Neural crest cell (in vitro differentiated cells): ENCODE measurements at places on chromosomes 2 and 18. TPM values are rescaled to one million over a fixed set of nuclear protein-coding genes. Genes with fewer than 3 reads are reported as not detected.

Gene DYSF
- 2.2 and 2.4 TPM in 2 replicates for total RNA-seq

Gene CDH19
- 14.7 and 16.3 TPM in 2 replicates for total RNA-seq

Gene ZDBF2
- 27.1 and 28.1 TPM in 2 replicates for total RNA-seq

Gene C1QL2
- total RNA-seq: 0.14 TPM in 1 of 2 replicates, not detected in the other

Gene BMP10
- total RNA-seq: not detected in 2 replicates

Gene LIMS4
- 0.32 and 0.75 TPM in 2 replicates for total RNA-seq

Gene FNDC4
- 14.2 and 17.4 TPM in 2 replicates for total RNA-seq

Gene CCDC178
- total RNA-seq: 0.42 and 0.82 TPM in 2 replicates

DNA sequence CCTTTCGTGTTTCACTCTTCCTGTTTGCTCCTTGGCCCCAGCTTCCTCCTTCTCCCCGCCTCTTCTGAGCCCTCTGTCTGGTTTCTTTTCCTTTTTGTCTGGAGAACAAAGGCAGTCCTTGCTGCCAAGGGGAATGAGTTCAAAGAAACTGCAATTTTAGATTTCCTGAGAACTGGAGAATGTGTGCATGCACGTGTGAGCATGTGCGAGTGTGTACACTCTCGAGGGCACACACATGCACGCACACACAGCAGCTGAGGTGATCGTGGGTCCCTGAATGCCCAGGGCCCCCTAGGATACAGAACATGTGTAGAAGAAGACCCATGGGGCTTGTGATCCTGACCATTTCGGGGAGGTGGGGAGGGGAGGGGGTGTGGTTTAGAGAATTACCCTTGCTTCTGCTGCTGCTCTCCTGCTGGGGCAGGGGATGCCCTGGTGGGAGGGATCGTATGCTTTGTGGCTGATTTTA is 151.8 kb downstream of the DYSF start:
- DNase-seq: no peak

- no peak for DNase-seq
These were observed 4.2 kb upstream of the CLIP4 start for GRCh38 chr2:29110916-29111535.

DNA sequence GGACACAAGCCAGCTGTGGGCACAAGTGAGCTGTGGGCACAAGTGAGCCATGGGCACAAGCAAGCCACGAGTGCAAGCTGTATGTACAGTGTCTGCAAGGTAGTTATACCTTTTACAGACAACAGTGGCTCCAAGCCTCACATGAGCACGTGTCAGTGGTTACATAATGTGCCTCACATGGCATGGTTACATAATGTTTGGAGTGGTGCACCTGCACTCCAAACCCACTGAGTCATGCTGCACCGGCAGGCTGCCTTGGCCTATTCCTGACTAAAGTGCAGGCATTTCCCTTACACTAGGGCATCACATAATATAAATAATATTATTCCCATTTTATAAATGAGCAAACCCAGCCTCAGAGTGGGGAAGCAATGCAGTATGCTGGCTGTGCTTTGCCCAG is 62.6 kb downstream of the MARCO start:
- DNase-seq: no peak

GRCh38 chr2:233817361-233817911 is 36.9 kb downstream of the HJURP start:
- DNase-seq: no peak

DNA sequence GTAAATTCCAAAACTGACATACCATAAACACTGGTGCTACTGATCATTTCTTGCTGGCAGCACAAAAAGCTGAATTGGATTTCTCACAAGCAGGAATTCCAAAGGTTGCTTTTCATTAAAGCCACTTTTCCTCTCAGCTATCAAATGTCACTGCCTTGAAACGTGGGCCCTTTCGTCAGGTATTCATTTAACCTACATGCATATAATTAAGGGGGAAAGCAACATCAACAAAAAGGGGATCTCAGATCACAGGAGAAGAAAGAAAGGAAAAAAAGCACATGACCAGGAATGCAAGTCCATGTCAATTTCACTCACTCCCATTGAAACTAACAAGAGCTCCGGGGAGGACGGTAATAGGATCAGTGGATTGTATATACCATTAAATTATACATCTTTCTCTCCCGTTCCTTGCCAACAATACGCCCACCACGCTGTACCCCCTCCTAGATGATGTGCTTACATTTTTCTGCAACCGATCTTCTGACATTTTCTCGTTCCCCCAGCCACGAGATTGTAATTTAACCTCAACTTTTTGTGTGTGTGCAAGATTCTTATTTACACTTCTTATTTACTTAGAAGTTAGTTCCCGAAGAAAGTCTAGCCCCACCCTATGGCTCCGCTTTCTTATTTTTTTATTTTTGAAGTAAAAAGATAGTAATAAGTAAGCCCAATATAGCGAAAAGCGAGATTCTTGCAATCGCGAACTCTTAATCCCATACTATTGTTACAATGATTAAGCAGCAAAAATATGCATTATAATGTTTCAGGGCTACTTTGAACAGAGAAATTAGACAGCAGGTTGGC is 725 bp downstream of the FIGN start:
- DNase-seq: no peak

- DNase-seq: no peak
These were observed 56.3 kb downstream of the RTTN start for GRCh38 chr18:70149156-70149555.

DNA sequence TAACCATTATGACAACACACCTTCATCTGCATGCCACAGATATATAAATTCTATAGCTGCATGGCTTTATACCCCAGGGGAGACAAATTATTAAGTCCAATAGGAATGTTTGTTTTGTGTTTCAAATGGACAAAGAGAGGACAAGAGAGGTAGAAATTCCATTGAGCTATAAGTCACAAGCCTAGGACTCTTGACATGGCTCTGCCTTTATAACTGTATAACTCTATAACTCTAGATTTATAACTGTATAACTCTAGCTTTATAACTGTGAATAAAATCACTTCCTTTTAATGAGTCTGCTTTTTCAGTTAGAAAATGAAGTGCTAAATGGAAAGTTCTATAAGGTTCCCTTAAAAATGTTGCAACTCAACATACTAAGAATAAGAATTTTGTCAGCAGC is 106.4 kb downstream of the SCN9A start:
- DNase-seq: no peak

- DNase-seq: no peak
These were observed 173.4 kb downstream of the DIS3L2 start for GRCh38 chr2:232134939-232135338.

- DNase-seq: no peak
These were observed 54.6 kb downstream of the ITGB6 start for GRCh38 chr2:160145471-160145870.

- DNase-seq: no peak
These were observed 702.8 kb upstream of the LINC00305 start for GRCh38 chr18:64851726-64852125.

- DNase-seq: no peak
These were observed 359 bp downstream of the TGFBRAP1 start for GRCh38 chr2:105329197-105329554.

- DNase-seq: no peak
These were observed 20.5 kb downstream of the CARF start for GRCh38 chr2:202932425-202933138.

DNA sequence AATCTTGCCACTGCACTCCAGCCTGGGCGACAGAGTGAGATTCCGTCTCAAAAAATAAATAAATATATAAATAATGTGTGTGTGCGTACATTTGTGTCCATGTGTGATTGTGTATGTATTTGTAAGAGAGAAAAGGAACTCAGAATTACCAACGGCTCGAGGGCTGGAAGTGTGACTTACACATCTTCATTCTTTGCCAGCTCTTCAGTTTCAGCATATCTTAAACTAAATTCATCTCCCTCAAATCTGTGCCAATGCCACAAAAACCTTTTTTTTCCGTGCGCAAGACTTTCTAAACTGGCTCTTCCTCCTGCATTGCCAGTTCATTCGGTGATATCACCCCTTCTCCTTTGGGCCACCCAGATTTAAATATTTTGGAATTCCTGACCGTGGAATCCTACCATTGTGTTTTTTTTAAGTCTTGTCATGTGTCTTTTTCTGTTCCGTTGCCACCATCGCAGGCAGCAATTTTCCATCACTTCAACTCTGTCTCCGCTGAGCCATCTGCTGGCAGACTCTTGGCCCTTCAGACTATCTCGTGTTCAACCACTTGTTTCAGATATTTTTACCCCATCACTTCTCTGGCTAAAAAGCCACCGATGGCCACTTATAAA is 77.0 kb upstream of the ZNF532 start:
- DNase-seq: no peak

DNA sequence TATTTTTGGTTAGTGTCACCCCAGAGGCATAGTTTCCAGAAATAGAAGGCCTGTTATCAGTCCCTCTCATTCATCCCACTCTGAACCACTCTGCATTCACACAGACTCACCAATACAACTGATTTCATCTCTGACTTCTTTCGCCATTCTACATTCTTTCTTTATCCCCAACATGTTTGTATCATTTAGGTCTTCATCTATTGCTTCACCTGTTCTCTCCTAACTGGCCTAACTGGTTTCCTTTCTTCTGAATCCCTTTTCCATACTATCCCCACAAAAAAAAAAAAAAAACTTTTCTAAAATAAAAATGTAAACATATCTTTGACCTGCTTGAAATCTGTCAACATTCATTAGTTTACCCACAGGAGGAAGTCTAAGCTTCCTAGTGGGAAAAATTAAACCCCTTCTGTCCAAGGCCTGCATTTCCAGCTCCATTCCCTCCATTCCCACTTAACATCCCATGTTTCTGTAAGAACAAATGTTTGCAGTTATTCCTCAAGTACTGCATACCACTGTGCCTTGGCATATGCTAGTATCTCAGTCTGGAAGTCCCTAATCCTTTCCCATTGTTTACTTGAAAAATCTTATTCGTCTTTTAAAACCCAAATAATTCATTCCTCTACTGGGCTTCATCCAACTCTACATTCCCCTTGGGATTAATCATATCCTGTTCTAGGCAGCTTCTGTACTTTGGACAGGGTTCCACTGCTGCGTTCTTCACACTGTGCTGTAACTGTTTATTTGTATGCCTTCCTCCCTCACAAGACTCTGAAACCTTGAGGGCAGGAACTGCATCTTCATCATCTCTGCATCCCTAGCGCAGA is 68.5 kb downstream of the FIGN start:
- DNase-seq: no peak

GRCh38 chr2:44360749-44361329 is 455 bp downstream of the PREPL start:
- DNase-seq: no peak

DNA sequence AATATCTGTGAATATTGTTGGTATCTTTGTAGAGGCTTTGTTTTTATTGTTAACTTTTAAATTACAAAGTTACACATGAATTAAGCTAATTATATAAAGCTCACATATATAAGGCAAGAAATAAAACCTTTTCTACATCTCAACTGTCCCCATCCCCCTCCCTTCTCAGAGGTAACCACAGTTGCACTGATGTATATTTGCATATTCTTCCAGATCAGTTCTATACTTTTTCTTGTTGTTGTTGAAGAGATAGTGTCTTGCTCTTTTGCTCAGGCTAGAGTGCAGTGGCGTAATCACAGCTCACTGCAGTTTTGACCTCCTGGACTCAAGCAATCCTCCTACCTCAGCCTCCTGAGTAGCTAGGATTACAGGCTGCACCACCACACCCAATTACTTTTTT is 36.0 kb upstream of the CDC42EP3 start:
- no peak for DNase-seq

DNA sequence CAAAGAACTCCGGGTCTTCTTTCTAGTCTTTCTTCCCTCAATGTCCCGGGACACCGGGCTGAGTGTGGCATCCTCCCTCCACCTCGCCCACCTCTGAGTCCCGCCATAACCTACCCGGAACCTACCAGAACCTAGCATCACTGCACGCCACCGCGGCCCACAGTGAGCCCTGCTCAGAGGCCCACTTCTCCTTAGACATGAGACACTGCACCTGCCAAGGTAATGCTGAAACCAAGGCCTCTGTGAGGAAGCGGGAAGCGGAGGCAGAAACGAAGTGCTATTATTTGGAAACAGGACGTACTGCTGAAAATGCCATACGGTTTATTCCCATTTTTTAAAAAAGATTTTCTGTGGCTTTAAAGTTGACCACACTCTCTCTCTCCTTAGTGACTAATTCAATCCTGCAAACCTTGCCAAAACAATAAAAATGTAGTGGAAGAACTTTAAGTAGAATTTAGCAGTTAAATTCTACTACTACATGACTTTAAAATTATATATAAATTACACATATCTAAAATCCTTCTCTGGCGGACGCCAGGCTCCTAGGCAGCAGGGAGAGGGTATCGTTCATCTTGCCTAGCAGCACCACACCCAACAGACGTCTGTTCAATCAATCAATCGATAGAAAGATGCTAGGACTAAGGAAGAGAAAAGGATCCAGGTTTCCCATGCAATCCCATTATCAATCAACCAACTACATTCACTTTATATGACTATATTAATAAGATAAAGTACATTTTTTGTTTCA is 82.0 kb downstream of the ZNF516 start:
- DNase-seq: no peak

GRCh38 chr2:221851531-221852045 is 279.5 kb upstream of the EPHA4 start:
- DNase-seq: no peak
